ENCODE measurements at places on chromosomes 12 and 14. TPM values are rescaled to one million over a fixed set of nuclear protein-coding genes. Genes with fewer than 3 reads are reported as not detected.

Gene RNF212B
- not detected for total RNA-seq

Gene TOMM20L
- total RNA-seq = not detected

Gene FOXN4
- total RNA-seq = 0.23 TPM

Gene PUS7L
- total RNA-seq = 24.5 TPM

Gene ADAM21
- 0.69 TPM for total RNA-seq

Gene ALDH2
- 24.7 TPM for total RNA-seq

Gene BHLHE41
- total RNA-seq = 5.5 TPM

Gene DEGS2
- total RNA-seq = 1.6 TPM

Gene DDX55
- 19.8 TPM for total RNA-seq

Gene LBHD2
- 1.2 TPM for total RNA-seq

Gene CLEC4D
- not detected for total RNA-seq

Gene CLEC7A
- total RNA-seq = 2.1 TPM

All from diencephalon (tissue), 1 donor.